ENCODE measurements at places on chromosomes 12 and 14.

DNA sequence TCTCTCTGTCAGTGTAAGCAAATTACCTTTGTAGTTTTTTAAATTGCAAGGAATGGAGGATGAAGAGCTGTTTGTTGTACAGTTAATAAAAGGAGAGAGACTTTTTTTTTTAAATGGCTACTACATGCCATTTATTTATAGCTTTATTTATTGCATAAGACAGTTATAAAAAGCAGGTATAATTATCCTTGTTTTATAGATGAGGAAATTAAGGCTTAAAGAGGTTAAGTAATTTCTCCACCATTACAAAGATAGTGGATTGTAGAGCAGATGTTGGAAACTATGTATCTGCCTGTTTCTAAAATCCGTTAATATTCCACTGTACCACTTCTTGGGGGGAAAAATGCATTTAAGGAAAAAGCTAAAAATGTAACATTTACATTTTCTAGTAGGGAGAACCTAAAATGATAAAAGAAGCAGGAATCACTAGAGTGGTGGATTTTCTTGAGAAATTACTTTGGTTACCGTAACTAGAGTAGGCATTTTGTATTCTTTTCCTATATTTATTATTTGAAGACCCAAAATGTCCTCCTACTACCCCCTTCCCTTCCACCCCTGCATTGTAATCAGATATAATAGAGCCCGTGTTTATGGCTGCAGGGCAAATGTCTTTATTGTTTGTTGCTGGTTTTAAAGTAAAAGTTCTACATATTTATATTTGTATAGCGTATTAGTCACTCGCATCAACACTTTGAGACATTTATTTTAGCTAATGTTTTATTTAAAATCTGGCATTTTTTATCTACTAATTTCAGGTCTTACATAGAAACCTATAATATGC, 2.3 kb downstream of the SNAPC1 start:
- DNase-seq: no peak

- peak; percentile 53 for DNase-seq
Observed at GRCh38 chr12:71636704-71637115, 26.9 kb downstream of the ZFC3H1 start.

GRCh38 chr14:101044741-101045140, 141.2 kb upstream of the RTL1 start:
- no peak for DNase-seq

- DNase-seq: no peak
Observed at GRCh38 chr14:23366426-23366921, 1.5 kb upstream of the EFS start.

- DNase-seq: no peak
Observed at GRCh38 chr12:13472690-13473089, 276.2 kb downstream of the EMP1 start.

- DNase-seq: no peak
Observed at GRCh38 chr14:71529848-71530247, 402.4 kb upstream of the RGS6 start.

DNA sequence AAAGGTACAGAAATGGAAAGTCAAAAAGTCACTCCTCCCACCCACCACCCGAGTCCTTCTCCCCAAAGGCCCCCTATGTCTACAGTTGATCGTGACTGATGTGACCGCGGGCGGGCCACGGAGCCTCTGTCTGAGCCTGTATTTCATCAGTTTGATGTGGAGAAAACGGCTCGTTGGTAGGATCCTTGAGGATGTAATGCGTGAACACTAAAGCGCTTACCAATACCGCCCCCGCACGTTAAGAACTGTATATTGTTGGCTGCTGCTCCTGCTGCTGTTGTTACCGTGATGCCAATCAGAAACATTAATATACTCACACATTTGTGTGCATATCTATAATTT, 24.6 kb upstream of the UBC start:
- no peak for DNase-seq

GRCh38 chr12:56155256-56155845, 2.8 kb upstream of the MYL6 start:
- DNase-seq: no peak

DNA sequence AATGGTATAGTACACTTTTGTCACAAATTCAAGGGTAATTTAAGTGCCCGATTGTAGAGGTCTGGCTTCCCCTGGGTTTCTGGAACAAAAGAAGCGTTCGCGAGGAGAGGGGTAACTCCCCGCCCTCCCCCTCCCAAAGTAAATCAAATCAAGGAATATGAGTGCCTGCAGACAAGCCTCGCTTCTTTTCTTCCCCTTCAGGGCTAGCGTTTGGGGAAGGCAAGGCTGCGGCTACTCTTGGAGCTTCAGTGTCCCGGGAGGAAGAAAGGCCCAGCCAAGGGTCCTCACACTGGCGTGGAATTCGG, 456 bp upstream of the TMPO start:
- no peak for DNase-seq

DNA sequence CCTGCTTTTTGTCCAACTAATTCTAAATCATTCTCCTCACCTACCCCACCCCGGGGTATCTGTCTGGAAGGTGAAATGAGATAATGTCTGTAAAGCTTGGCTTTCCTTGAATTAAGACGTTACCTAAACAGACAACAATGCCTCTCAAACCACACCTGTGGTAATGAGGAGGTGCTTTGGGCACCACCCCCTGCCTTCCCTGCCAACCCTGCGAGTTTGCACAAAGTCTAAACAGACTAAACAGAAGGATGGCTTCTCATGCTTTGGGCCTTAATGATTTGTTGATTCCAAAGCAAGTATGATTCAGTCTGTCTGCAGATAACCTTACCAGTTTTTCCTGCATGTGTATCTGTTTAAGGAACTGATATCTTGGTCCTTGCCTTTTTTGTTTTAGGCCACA, 82.4 kb downstream of the ZFC3H1 start:
- DNase-seq: no peak

Data from naive B cell (primary cell).